Stimulated activated CD8-positive, alpha-beta memory T cell treated with anti-CD3 and anti-CD28 coated beads, Interleukin-15, amount 100 ng/mL, for 24 hours (primary cell): ENCODE measurements at places on chromosomes 4 and X.

GRCh38 chr4:673349-674091 is 556 bp downstream of the ATP5ME start:
- no peak for DNase-seq

- no peak for DNase-seq
These were observed 46.8 kb upstream of the PITX2 start for GRCh38 chr4:110669663-110670062.

- DNase-seq, result no peak
These were observed 17.8 kb downstream of the LAS1L start for GRCh38 chrX:65516756-65517155.

- DNase-seq, result no peak
These were observed 144.5 kb downstream of the APBB2 start for GRCh38 chr4:41069838-41070237.

GRCh38 chr4:60359746-60360367 is 840.3 kb upstream of the ADGRL3 start:
- DNase-seq, result no peak

- no peak for DNase-seq
These were observed 32.7 kb upstream of the SLC25A4 start for GRCh38 chr4:185110375-185110823.

DNA sequence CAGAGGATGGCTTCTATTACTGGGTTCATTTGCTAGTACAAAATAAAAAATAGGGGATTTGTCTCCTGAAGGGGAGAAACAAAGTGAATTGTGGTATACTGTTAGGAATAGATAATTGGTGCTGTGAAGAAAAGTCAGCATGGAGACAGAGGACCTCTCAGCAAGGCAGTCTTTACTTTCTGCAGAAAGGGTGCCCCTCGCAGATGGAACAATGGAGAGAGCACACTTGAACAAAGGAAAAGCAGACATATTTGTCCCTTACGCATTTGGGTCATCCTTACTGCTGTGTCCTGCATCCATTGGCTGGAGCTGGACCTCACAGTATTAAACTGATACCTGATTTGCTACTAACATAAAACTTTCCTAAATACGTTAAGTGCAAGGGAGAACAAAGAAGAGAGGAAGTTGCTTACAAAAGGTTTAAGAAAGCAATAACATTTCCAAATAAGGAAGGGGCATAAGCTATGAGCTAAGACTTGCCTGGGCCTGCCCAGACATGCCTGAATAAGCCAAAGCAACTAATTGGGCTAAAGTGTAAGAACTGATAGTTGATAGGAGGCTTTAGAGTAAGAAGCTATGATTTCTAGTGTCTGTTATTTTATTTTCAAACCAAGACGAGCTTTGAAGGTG is 83.8 kb downstream of the CCKAR start:
- DNase-seq, result no peak
